Kidney (tissue), 22 donors: ENCODE measurements at places on chromosomes 2 and 18.

GRCh38 chr2:28538652-28539051 lies 42.8 kb downstream of the PLB1 start:
- H3K36me3 ChIP-seq = no peaks in the 10 kb centered on the region
- H3K4me1 ChIP-seq = no peaks in the 10 kb centered on the region
- DNase-seq = no peak

GRCh38 chr18:79878741-79879378 lies 72.6 kb downstream of the SLC66A2 start:
- H3K36me3 ChIP-seq = no peaks in the 10 kb centered on the region
- no peaks in the 10 kb centered on the region for H3K4me1 ChIP-seq
- H3K27me3 ChIP-seq = no peaks in the 10 kb centered on the region
- no peak overlapping the region for H3K27ac ChIP-seq

DNA sequence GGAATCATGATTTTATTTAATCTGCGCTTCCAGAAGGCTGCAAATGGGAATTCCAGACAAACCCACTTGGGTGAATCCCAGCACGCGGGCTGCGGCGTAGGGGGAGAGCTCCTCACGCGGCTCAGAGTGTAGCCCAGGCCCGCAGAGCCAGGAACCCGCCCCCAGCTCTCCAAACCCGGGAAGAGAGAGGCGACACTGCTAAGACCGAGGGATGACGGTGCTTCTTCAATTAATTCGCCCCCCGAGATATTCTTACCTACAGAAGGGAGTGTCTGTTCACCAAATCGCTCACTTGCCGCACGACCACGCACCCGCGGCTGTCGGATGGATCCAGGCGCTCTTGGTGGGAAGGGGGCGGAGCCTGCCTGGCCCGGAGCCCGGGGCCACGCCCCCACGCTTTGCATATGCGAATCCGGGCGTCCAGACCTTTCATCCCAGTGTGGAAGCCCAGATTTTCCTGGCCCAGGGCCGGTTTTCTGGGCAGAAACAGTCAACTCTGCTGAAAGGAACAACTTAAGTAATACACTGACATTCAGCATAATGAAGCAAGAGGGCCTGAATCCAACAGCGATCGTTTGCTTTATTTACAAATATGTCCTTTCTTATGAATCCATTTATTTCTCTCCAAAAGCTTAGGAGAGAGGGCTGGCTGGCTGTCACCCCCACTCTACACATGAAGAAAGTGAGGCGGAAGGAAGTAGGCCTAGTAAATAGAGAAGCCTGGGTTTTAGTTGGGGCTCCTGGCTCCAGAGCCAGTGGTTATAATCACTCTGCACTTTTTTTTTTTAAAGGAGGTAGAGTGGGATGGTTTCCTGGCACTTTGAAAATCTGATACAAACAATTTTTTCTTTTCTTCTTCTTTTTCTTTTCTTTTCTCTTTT lies at the start of gene SLC19A3:
SLC19A3 (minus strand) TSS at position 342 of the 881 bp plus-strand sequence. CDS start 15,710 bp downstream, outside the sequence.
- no peaks in the 10 kb centered on the region for H3K27me3 ChIP-seq
- peak within 1 kb of the TSS; percentile 74 for H3K27ac ChIP-seq
- no peaks in the 10 kb centered on the region for H3K4me1 ChIP-seq
- peak within 1 kb of the TSS; percentile 45 for H3K4me3 ChIP-seq

GRCh38 chr18:70421471-70422390 lies 132.9 kb downstream of the SOCS6 start:
- no peaks in the 10 kb centered on the region for H3K4me1 ChIP-seq
- no peak overlapping the region for H3K4me3 ChIP-seq
- H3K27ac ChIP-seq = peak overlapping the region; percentile 48
- no peaks in the 10 kb centered on the region for H3K27me3 ChIP-seq

GRCh38 chr2:231935207-231935524 lies 9.0 kb upstream of the NPPC start:
- H3K4me3 ChIP-seq = no peak overlapping the region
- no peaks in the 10 kb centered on the region for H3K4me1 ChIP-seq
- DNase-seq = no peak
- H3K36me3 ChIP-seq = no peaks in the 10 kb centered on the region

DNA sequence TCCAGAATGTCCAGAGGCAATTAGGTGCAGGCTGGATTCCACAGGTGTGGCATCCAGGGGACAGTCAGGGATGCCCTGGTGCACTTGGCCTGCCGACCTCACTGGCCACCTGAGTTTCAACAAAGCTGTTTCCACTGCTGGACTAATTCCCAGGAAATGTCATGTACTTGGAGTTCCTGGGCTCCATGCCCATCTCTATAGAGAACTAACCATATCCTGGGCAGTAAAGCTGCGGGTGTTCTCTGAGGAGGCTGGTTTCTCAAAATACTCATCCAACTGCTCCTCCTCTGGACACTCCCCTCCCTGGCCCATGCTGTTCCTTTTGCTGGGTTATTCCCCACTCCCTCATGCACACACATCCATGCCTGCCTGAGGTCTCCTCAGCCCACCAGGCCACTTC lies 161.9 kb upstream of the SKOR2 start:
- H3K27me3 ChIP-seq = no peaks in the 10 kb centered on the region
- no peaks in the 10 kb centered on the region for H3K36me3 ChIP-seq
- no peak for DNase-seq
- H3K4me3 ChIP-seq = no peak overlapping the region

GRCh38 chr2:110852051-110852450 lies 119.7 kb downstream of the ACOXL start:
- DNase-seq = no peak
- no peak overlapping the region for H3K27ac ChIP-seq
- no peaks in the 10 kb centered on the region for H3K4me1 ChIP-seq
- H3K4me3 ChIP-seq = no peak overlapping the region
- no peaks in the 10 kb centered on the region for H3K36me3 ChIP-seq
- H3K27me3 ChIP-seq = no peaks in the 10 kb centered on the region

DNA sequence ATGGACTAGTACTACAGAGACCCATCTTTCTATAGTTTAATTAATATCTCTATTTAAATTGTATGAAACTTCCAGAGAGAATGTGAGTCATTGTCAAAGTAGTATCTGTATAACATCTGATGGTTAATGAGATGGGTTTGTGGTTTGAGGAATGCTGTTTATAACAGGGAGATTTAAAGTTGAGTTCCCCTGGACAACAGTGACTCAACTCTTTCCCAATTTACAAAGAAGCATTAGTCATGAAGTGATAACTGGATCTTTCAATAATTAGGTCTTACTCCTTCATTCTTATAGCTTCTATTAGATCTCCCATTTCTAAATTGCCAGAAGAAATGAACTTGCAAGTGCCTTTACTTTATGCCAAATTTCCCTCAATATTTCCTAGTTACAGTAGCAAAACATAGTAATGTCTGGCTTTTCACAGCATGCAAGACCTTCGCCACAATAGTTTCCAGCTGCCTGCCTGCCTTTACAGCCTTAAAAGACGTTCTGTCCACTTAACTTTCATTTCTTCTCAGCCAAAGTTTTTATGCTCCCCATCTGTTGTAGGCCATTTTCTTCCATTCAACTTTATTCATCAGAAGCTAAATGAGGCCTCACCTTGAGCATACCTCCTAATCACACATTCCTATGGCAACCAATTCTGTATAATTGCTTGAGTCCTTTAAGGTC lies 47.7 kb upstream of the WDR75 start:
- no peaks in the 10 kb centered on the region for H3K4me1 ChIP-seq
- no peak overlapping the region for H3K27ac ChIP-seq
- H3K4me3 ChIP-seq = no peak overlapping the region
- DNase-seq = peak; percentile 60

- no peaks in the 10 kb centered on the region for H3K36me3 ChIP-seq
- H3K4me1 ChIP-seq = no peaks in the 10 kb centered on the region
- H3K27ac ChIP-seq = no peak overlapping the region
- no peak for DNase-seq
- H3K4me3 ChIP-seq = no peak overlapping the region
Measured at GRCh38 chr18:10421859-10422258, 32.6 kb upstream of the APCDD1 start.

DNA sequence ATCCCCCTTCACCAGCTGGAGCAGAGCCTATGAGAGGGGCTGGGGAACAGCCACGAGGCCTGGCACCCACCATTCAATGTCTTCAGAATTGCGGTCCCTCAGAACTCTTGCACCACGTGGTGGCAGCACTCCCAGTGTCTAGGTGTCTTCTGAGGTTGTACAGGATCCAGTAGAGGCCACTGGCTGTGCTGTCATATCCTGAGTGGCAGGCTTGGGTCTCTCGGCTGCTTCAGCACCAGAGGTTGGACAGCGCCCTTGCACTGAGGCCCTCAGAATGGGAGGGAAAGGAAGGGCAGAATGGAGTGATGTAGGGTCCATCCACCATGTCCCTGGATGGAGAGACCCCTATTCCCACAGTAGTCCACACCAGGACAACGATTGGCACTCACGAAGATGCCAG lies 112.0 kb upstream of the TEKT4 start:
- no peaks in the 10 kb centered on the region for H3K27me3 ChIP-seq
- no peaks in the 10 kb centered on the region for H3K36me3 ChIP-seq
- DNase-seq = no peak
- H3K4me1 ChIP-seq = no peaks in the 10 kb centered on the region
- H3K4me3 ChIP-seq = no peak overlapping the region

- no peak overlapping the region for H3K27ac ChIP-seq
- DNase-seq = no peak
- no peaks in the 10 kb centered on the region for H3K4me1 ChIP-seq
- H3K4me3 ChIP-seq = no peak overlapping the region
Measured at GRCh38 chr2:135662088-135662487, 79.6 kb upstream of the UBXN4 start.

- DNase-seq = no peak
- H3K4me3 ChIP-seq = no peak overlapping the region
Measured at GRCh38 chr2:212242724-212243123, 295.9 kb downstream of the ERBB4 start.

GRCh38 chr2:43724728-43725526 lies 48.7 kb upstream of the C1GALT1C1L start:
- no peaks in the 10 kb centered on the region for H3K4me1 ChIP-seq
- no peak for DNase-seq
- H3K27me3 ChIP-seq = no peaks in the 10 kb centered on the region
- no peak overlapping the region for H3K27ac ChIP-seq

DNA sequence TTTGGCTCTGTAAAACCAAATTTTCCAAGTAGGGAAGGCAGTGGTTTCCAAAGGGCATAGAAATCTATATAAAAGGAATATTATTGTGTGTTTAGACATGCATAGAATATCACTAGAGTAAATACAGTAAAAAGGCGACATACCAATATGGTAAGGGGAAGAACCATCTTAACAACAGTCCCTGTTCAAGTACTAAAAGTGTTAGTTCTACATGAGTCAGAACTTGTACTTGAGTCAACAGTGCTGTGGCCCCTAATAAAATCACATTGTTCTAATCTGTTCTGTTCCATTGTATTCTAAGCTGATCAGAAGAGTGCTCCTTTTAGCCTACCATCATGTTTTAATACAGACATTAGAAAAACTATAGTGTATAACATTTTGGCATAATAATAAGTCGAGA lies 36.1 kb upstream of the TNFRSF11A start:
- H3K27ac ChIP-seq = no peak overlapping the region
- H3K27me3 ChIP-seq = no peaks in the 10 kb centered on the region
- DNase-seq = no peak
- H3K4me3 ChIP-seq = no peak overlapping the region

- H3K27ac ChIP-seq = peak overlapping the region; percentile 71
- H3K36me3 ChIP-seq = no peaks in the 10 kb centered on the region
- no peaks in the 10 kb centered on the region for H3K27me3 ChIP-seq
Measured at GRCh38 chr18:48827291-48828193, 123.2 kb downstream of the SMAD7 start.

DNA sequence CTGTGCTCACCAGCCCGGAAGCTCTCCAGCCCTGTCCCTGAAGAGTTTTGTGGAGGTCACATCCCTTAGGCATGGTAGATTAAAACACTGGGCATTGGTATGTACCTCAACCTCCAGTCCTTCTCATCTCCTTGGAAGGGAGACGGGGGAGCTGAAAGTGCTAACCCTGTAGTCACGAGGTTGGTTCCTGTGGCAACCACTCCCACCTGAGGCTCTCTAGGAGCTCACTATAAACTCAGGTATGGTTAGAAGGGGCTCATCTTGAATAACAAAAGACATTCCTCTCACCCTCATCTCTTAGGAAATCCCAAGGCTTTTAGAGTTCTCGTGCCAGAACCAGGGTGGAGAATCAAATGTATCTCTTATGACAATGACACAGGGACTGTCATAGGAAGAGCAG lies 43.0 kb upstream of the MGAT4A start:
- H3K4me1 ChIP-seq = no peaks in the 10 kb centered on the region
- DNase-seq = no peak
- no peak overlapping the region for H3K27ac ChIP-seq
- H3K36me3 ChIP-seq = no peaks in the 10 kb centered on the region
- H3K4me3 ChIP-seq = no peak overlapping the region

DNA sequence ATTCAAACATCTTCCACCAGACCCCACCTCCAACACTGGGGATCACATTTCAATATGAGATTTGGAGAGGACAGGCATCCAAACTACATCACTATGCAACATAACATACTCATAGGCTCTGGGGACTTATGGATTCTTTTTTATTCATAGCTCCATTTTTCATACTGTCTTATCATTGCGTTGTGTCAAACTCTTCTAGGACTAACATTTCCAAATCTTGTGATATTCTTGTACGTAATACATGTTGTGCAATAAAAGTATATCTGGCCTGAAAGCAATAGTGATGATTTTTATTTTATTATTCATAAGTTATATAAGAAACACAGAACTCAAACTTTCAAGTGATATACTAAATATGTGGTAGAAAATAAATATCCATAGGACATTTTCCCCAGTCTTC lies 60.6 kb upstream of the ACTR3 start:
- DNase-seq = no peak
- H3K27ac ChIP-seq = no peak overlapping the region
- H3K27me3 ChIP-seq = no peaks in the 10 kb centered on the region
- no peaks in the 10 kb centered on the region for H3K4me1 ChIP-seq

DNA sequence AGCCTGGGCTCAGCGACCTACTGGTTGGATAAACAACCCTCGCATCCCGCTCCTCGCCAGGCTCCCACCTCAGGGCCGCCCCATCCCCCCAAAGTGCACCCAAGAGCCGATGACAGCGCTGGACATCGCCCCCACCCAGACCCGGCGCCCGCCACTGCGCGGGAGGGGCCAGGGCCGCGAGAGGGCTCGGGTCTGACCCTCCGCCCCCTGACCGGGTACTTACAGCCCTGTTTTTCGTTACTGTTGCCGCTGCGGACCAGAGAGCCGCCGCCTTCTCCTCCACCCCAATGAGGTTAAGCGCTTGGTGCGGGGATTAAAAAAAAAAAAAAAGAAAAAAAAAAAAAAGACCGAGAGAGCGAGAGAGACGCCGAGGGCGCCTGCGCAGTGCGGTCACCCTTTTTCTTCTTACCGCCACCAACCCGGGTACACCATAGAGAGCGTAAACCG lies at the start of gene CLASP1:
CLASP1 (minus strand) TSS at position 314 of the 447 bp plus-strand sequence. CDS start 43,567 bp downstream, outside the sequence.
- no peaks in the 10 kb centered on the region for H3K36me3 ChIP-seq
- no peaks in the 10 kb centered on the region for H3K27me3 ChIP-seq
- H3K4me3 ChIP-seq = peak within 1 kb of the TSS; percentile 98
- peak within 1 kb of the TSS; percentile 98 for H3K27ac ChIP-seq
- peaks cover 5% of the 10 kb centered on the region for H3K4me1 ChIP-seq
- no peak for DNase-seq

- no peak overlapping the region for H3K27ac ChIP-seq
- no peaks in the 10 kb centered on the region for H3K27me3 ChIP-seq
Measured at GRCh38 chr18:68847219-68847837, 49.4 kb downstream of the CCDC102B start.
